ENCODE measurements at places on chromosomes 16 and 17.

- DNase-seq = peak; percentile 84
These were observed 126.8 kb upstream of the PSMD7 start for GRCh38 chr16:74169687-74170376.

- no peak for DNase-seq
These were observed 21.4 kb downstream of the MMP15 start for GRCh38 chr16:58046936-58047335.

- DNase-seq = no peak
These were observed 12.8 kb upstream of the ZNF23 start for GRCh38 chr16:71474864-71475263.

DNA sequence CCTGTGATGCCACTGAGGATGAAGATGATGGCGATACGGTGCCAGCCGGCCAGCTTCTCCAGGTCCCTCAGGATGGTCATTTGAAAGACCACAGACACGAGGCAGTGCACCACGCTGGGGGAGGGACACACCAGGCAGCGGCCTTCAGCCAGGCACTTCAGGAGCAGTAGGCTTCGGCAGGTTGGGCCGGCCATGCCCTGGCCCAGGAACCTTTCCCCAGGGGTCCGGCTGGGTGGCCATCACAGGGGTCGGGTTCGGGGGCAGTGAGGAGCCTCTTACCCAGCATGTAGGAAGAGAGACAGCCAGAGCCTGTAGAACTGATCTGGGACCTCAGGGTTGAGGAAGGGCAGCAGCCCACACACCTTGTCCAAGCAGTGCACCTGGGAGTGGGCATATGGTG lies 5.3 kb downstream of the AANAT start:
- DNase-seq = no peak

DNA sequence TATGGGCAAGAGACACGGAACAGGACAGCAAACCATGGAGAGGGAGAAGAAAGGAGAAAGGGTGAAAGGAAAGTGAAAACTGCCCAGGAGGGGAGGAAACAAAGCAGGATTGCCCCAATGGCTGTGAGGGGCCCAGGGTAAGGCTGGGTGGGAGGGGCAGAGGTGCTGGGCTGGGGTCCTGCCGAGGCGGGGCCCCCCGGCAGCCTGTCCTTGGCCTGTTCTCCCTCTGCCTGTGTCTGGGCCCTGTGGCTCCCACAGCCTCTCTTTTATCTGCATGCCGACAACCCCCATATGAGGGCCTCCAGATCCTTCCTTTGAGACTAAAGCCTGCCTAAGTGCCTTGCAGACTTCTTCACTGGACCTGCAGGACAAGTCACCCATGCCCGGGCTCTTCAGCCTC lies 15.5 kb downstream of the ZNHIT3 start:
- no peak for DNase-seq

GRCh38 chr16:531494-532125 lies 4.1 kb downstream of the CAPN15 start:
- DNase-seq = no peak

- no peak for DNase-seq
These were observed 474.5 kb downstream of the TMEM114 start for GRCh38 chr16:8115814-8116213.
